GM12864 (cell line): ENCODE measurements at places on chromosomes 3 and 15.

DNA sequence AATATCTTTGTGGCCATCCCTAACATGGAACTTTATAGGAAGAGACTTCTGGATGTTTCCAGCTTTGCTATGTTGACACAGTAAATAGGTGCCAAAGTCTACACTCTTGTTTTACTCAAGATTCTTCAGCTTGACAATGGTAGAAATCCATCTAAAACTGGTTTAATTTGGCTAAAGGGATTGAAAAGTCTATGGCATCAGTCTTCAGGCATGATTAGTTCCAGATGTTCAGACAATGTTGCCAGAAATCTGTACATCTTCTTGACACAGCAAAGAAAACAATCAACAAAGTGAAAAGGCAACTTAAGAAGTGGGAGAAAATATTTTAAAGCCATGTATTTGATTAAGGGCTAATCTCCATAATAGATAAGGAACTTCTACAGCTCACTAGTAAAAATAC lies 130.5 kb downstream of the LRRC3B start:
- DNase-seq = no peak

GRCh38 chr15:72604794-72605193 lies 49.7 kb upstream of the GOLGA6B start:
- DNase-seq = no peak

DNA sequence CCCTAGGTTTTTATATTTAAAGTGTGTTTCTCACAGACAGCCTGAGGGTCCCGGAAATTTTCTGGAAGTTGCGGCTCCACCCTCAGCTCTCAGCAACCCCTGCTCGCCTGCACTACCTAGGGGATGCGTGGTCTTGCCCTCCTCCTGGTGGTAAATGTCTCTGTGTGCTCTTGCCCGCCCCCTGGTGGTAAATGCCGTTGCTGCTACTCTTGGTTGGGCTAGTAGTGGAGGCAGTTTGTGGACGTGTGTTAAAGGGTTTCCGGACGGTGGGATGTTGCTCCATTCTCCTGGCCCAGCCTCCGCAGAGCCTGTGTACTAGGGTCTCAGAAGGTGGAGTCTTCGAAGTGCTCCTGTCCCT lies 27.4 kb downstream of the STOML1 start:
- DNase-seq = peak; percentile 48

DNA sequence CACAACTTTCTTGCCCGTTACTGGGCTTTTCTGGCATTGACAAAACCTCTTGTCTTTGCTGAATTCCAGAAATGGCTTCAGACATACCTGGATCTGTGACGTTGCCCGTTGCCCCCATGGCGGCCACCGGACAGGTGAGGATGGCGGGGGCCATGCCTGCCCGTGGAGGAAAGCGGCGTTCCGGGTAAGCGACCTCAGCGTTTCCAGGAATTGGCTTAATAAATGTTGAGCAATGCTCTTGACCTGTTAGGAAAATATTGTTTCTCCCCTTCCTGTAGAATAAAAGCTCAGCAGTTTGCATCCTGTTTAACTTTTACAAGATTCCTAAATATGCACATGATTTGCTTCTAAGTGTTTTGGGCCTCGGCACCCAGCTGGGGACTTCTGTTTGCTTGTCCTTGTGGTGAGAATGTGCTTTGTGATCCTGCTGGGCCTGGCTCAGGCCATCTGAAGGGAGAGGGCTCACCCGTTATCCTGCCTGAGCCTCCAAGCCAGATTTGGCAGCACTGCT lies 46.7 kb downstream of the ARNT2 start:
- DNase-seq = no peak

DNA sequence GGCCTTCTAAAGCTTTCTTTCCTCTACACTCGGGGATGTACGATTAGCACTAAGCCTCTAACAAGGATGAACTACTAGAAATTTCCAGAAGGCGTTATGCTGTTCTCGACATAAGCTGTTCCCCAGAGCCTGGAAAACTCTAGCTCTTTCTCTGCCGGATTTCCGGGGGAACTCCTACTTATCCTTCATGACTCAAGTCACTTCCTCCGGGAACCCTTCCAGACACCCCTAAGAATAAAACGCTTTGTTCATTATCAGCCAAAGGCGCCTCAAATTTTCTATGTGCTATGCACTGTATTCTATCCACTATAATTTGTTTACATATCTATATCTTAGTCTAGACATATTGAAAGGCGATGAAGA lies 455 bp upstream of the SNAP23 start:
- no peak for DNase-seq

DNA sequence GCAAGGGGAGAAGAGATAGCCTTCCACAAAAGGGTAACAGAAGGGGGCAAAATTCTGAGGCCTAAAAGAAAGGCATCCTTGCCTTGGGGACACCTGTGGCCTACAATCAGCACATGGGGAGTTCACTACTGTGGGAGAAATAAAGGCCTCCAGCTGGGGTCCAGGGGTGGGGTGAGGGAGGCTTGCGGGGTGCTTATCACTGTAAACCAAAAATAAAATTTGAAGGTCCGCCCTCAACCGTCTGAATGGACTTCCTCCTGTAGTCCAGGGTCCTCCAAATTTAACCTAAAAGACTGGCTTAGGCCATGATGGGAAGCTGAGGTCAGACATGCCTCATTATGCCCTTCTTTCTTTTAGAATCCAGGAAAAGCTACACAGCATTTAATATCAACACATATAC lies 2.1 kb upstream of the POLR2M start:
- DNase-seq = no peak

DNA sequence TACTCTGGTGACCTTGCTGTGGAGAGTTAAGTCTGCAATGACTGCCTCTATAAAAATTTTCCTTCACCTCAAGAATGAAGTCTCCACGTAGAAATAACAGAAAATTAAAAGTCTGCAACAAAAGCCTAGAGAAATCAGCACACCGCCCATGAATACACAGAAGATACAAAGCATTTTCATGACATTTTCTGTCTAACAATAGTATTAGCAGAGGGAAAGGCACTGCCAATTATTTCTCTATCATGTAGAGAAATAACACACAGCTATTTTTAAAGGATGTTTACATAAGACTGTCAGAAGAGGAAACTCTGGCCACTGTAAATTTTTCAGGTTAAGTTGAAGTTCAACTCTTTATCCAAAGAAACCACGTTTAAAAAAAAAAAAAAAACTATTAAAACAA lies 80.8 kb downstream of the GSK3B start:
- no peak for DNase-seq

DNA sequence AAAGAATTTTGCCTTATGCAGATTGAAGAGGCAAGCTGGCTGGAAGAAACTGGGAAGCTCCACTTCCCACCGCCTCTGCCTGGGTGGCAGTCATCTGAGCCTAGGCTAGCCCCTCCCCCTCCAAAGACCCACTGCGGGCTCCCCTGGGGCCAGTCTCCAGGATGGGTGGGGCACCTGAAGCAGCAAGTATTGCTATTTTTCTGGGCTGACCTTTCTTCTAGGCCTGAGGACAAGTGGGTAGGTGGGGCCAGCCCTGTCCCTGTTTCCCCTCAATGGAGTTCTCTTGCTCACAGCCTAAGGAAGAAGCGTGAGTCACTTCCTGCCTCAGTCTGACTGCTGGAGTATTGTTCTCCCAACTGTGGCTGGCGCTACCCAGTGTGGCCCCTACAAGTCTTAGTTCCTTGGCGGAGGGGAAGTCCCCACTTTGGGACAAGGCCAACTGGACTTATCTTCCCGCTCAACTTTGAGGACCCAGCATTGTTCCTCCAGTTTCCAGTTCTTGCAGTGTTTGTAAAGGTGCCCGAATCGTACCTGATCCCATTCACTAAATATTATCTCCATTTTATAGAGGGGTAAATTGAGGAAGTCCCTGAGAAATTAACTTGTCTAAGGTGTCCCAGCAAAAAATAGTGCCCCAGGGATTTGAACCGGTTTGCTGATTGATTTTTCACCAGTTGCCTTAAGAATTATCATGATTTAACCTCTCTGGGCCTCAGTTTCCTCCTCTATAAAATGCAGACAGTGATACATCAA lies 1.4 kb downstream of the FURIN start:
- no peak for DNase-seq

DNA sequence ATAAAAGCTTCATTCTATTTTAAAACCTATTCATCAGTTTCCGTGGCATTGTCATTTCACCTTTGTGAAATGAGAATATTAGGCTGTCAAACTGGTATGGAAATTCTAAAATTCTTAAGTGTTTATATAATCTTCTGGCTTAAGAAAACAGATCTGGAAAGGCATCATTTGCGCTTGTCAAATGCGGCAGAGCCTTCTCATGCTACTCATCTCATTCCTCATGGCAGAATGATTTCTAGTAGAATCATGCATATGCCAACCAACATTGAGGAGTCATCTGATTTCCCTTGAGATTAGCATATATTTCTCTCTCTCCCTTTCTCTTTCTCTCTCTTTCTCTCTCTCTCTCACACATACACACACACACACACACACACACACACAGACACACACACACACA lies 48.8 kb downstream of the STRIT1 start:
- no peak for DNase-seq

- no peak for DNase-seq
These were observed 64.9 kb downstream of the IQSEC1 start for GRCh38 chr3:13008155-13008995.

- no peak for DNase-seq
These were observed 19.5 kb downstream of the ACVR2B start for GRCh38 chr3:38473229-38473628.

DNA sequence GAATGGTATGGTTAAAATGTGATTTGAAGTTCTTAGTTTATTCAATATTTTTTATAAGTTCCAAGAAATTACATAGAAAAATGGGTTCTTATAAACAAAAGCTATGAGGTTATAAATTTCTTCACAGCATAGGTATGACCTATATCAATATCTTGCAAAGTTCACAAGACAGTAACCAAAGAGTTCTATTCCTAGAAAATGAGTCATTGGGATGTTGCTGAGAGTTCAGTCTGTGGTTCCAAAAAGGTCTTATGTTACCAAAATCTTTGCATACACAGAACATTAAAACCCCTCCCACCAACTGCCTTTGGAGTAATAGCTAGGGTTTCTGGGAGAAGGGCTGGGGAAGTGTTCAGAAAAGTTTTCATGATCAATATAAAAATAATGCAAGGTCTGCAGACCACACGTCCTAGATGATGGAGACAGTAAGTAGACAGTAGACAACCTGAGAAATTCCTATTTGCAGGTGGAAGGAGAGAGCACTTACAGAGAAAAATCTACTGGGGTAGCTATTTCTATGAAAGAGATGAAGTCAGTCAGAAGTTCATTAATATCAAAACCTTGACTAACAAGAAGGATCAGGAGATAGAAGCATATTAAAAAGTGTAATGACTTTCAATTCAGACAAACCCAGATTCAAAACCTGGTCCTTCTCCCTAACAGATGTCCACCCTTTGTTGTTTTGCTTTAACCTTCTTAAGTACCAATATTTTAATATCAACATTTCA lies 279.3 kb downstream of the KCNH8 start:
- DNase-seq = no peak

DNA sequence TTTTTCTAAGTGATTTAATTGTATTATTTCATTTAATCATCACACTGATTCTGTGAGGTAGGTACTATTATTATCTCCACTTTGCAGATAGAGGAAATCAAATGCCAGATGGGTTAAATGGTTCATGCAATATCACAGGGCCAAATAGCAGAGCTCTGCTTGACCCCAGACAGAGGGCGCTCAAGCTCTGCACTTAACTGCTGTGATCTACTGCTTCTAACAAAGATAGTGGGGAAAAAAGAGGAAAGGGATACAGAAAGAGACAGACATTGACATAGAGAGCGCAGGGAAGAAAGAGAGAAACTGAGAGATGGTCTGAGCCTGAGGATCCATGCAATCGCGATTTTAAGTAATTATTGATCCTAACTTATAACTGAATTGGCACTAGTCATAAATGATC lies 279.1 kb upstream of the THRB start:
- DNase-seq = peak; percentile 10

- DNase-seq = no peak
These were observed 78.1 kb upstream of the CGNL1 start for GRCh38 chr15:57298204-57298603.

DNA sequence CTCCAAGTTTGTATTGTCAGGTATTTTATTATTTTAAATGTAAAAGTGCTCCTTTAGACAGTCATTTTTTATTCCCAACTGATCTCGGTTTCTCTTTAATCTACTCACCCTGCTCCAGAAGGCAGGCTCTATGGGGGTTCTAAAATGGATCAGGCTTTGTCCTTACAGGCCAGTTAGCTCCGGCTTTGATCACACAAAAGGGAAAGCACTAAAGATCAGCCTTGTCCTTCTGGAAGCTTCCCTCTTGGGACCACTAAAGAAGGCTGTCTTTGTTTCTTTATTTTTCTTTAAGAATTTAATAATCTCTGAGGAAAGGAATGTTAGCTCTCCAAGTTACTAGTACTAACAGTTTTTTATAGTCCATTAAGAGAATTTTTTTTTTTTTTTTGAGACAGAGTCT lies 560.5 kb upstream of the ZNF717 start:
- DNase-seq = no peak

DNA sequence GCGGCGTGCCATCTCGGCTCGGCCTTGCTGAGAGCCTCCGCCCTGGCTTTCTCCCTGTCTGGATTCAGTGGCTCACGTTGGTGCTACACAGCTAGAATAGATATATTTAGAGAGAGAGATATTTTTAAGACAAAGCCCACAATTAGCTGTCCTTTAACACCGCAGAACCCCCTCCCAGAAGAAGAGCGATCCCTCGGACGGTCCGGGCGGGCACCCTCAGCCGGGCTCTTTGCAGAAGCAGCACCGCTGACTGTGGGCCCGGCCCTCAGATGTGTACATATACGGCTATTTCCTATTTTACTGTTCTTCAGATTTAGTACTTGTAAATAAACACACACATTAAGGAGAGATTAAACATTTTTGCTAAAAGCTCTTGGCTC lies 54.1 kb downstream of the PLXNA1 start:
- no peak for DNase-seq

- DNase-seq = no peak
These were observed 177.7 kb downstream of the ZNF385D start for GRCh38 chr3:21573291-21573690.

DNA sequence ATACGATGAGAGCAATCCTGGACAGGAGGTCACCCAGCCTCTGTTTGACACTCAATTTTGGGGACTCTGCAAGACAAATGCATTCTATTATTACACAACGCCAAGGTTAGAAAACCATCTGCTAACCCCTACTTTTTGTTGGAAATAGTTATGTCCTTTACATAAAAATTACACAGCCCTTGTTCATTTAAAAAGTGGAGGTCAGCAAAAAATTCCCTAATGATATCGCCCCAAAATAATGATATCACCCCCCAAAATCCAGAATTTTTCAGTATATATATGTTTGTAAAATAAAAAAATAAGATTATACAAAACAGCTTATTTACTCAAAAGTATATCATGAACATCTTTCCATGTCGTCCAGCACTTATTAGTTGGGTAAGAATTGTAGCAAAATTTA lies 11.4 kb downstream of the ROPN1 start:
- DNase-seq = no peak
